ENCODE measurements at places on chromosomes 4 and X.

DNA sequence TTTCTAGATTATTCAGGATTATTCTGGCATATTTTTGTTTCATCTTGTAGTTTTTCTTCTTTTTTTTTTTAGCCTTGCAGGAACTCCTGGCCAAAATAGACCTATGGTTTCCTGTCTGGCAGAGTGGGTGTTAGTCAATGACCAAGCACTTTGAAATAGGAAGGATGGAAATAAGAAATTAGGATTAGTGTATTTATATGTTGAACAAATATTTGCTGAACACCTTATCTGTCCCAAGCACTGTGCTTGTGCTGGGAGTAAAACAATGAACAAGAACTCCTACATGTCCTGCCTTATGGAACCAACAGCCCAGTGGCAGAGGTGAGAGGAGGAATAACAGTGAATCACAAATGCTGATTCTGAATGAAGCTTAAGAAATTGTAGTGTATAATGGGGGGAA is 4.5 kb downstream of the MMRN1 start:
- no peak for DNase-seq

DNA sequence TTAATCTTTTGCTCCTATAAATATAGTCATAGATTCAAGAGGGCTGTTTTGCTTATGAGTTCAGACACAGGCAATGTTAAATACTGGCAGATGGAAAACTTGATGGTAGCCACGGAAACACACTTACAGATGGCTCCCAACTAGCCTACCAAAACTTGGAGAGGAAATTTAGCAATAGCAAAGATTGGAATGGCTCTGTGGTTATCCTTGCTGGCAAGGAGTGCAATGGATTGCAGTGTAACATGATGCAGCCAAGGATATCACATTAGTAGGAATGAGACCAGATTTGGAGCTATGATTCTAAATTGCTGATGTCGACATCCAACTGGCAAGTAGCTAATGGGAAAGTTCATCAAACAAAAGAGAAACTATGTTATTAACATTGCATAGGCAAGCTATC is 791.0 kb upstream of the DIAPH2 start:
- peak; percentile 19 for DNase-seq

DNA sequence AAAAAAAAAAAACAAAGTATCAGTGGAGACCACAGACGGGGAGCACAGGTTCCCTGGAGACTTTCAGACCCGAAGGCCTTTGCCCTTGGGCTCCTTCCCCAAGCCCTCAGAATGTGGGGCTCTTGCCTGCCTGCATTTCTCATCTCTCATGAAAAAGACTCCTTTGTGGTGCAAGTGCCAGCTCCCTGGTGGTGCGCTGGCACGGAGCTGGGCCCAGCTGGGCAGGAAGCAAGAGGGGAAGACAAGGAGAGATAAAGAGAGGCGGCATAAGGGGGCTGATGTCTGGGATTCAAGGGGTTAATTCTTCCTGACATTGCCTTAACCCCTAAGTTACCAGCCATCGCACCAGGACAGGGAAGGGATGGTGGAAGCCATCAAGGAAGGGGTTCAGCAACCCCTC is 21.8 kb downstream of the NLGN3 start:
- DNase-seq, result no peak

DNA sequence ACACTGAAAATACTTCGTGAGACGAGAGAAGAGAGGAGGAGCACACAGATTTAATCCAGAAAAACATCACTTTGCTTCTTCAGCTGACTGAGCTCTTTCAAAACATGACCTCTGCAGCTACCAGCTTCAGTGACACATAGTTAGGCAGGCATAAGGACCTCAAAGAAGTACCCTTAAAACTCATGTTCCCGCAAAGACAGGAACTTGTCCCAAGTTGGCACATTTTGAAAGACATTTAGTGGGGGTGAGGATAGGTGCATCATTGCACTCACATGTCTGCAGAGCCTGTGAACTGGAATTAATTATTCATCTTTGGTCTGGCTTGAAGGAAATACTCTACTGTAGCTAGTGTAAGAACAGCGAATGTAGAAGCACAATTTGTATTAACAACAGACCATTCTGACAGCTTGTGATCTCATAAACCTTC is 221.8 kb downstream of the MGST2 start:
- DNase-seq, result no peak

- DNase-seq, result no peak
Measured at GRCh38 chr4:88285235-88285653, 883 bp upstream of the PPM1K start.

GRCh38 chr4:138816875-138817274 is 198.7 kb upstream of the NOCT start:
- DNase-seq, result no peak

DNA sequence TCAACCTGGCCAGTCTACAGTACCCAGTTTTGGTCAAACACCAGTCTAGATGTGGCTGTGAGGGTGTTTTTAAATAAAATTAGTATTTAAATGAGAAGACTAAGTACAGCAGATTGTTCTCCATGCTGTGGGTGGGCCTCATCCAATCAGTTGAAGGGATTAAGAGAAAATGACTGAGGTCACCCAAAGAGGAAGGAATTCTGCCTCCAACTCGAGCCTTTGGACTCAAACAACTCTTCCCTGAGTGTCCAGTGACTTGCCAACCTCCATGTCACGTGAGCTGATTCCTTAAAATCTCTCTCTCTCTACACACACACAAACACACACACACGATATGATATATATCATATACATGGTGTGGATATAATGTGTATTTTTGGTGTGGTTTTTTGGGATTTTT is 10.0 kb downstream of the TREX2 start:
- DNase-seq, result no peak

DNA sequence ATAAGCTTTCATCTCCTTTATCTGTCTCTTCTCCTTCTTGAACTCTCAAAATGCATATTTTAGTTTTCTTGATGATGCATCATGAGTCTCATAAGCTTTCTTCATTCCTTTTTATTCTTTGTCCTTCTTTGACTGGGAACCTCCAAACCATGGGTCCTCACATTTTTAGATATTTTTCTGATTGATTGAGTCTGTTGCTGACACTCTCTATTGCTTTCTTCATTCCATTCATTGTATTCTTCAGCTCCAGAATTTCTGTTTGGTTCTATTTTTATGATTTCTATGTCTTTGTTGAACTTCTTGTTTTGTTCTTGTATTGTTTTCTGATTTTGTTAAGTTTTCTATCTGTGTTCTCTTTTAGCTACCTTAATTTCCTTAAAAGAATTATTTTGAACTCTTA is 74.9 kb downstream of the ADAMTS3 start:
- no peak for DNase-seq
